Epithelial cell of umbilical artery (primary cell): ENCODE measurements at places on chromosomes 7 and 10. TPM values are rescaled to one million over a fixed set of nuclear protein-coding genes. Genes with fewer than 3 reads are reported as not detected.

Gene EMX2
- total RNA-seq = 0.15 TPM in 1 of 2 replicates, not detected in the other

Gene PRPS1L1
- total RNA-seq = not detected in 2 replicates

Gene PILRA
- not detected in 2 replicates for total RNA-seq

Gene ATG9B
- total RNA-seq = not detected in 2 replicates

Gene MORN4
- total RNA-seq = 2.3 and 9.1 TPM in 2 replicates

Gene EEF1AKMT2
- total RNA-seq = 14.0 and 27.7 TPM in 2 replicates
